ENCODE measurements at places on chromosomes 3 and 15.

DNA sequence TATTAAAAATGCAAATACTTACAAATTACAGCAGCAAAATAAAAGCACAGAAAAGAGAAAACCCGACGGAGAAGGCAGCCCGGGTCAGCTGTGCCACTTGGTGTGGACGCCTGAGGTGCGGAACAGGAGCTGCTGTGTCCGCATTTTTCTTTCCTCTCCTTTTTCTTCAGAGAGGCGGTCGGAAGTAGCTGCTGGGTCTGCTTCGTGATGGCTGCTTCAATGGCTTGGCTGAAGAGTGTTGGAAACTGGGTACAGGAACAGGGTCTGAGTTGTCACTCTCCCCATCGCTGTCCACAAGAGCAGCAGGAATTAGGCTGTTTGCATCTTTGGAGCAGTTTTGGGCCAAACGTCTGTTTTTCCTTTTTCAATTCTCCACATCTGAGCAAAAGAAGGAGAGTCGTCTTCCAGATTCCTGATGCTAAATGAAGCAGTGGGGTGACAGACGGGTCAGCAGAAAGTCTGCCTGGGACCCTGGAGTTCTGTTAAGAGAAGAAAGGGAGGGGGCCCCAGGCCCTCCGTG is 53.5 kb upstream of the ARL8B start:
- DNase-seq, result no peak

DNA sequence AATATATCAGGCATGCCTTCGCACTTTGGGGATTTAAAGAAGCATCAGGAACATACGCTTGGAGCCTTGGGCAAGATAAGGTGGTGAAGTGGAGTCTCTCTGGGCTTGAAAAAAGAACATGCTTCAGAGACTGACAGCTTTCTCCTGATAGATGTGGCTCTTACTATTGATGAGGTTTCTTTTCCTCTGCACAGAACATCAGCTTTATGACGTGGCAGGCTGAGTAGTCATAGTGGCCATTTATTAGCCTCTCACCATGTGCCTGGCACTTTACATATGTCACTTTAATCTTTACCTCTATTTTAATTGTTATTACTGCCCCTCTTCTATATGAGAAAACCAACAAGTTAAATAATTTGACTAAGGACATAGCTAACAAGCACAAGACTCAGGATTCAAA is 19.0 kb upstream of the LRRC58 start:
- DNase-seq, result no peak

- no peak for DNase-seq
These were observed 23.8 kb downstream of the MTMR14 start for GRCh38 chr3:9673082-9673481.

DNA sequence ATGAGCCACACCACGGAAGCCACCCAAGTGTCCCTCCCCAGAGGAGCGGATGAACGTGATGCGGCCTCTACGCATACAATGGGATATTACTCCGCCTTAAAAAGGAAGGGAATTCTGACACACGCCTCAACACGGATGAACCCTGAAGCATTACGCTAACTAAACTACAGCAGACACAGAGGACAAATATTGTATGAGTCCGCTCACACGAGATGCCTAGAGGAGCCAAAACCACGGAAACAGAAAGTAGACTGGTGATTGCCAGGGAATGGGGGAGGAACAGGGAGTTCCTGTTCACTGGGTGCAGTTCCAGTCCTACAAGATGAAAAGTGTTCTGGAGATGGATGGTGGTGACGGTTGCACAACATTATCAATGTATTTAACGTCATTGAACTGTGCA is 32.7 kb downstream of the SRGAP3 start:
- no peak for DNase-seq

DNA sequence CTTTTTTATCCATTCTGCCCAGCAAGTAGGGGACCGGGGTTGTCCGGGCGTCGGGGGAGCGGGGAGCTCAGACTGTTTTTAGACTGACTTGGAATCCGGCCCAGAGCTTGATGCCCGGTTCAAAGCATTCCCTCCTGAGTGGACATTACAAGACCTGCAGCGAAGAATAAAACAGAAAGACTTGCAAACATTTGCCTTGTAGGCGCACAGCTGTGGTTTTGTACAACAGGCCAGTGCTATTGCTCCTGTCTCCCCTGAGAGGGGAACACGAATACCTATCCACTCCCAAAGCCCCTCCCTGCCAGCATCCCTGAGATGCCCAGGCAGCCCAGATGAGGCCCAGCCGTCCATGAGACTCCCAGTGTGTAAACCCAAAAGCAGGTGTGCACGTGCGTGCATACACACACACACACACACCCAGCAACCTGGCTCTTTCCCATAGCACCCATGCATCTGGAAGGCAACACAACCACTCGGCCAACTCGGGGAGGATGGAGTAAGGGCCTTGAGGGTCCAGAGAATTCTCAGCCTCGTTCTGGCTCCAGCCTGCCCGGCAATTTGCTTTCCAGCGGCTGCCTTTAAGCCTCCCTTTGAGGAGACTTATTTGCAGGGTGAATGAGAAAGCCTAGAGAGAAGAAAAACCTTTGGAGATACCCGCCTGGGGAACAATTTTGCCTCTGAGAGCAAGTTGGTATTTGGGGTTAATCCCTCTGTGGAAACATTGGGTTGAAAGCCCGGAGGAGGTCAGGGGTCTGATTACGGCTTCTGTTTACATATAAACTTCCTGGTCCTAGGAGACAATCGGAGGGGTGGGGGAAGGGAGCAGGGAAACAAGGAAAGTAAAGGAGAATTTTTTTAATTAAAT is 161.0 kb upstream of the HES1 start:
- no peak for DNase-seq

DNA sequence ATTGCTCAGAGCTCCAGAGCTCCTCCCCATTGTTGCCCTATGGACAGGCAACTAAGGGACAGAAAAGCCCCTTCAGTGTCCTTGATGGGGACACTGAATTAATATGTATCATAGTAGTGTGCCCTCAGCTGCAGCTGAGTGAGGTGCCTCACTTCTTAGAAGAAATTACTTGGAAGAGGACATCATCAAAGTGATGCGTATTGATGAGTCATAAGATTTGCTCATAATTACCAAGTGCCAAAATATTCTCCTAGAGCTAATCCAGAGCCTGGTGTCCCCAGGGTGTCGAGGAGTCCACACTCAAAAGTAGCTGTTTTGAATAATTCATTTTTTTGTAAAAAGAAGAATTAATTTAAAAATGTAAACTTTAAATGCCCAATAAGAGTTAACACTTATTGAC is 200.7 kb upstream of the SEMA6D start:
- DNase-seq, result no peak

GRCh38 chr3:127697551-127698240 is 24.9 kb downstream of the ABTB1 start:
- peak; percentile 34 for DNase-seq

DNA sequence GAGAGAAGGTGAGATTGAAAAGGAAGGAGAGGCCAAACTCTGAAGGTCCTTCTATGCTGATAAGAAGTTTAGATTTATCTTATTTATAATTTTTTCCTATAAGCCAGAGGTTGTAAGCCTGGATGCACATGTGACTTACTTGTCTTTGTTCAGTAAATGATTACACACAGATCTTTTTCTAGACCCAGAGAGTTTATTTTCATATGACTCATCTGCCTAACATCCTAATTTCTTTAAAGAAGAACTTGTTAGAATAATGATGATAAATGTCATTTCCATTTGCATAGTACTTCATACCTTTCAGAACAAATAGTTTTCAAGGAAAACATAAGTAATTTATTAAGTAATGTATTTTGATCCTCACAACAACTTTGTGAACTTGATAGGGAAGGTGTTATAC is 434.8 kb upstream of the DPH6 start:
- DNase-seq, result no peak

DNA sequence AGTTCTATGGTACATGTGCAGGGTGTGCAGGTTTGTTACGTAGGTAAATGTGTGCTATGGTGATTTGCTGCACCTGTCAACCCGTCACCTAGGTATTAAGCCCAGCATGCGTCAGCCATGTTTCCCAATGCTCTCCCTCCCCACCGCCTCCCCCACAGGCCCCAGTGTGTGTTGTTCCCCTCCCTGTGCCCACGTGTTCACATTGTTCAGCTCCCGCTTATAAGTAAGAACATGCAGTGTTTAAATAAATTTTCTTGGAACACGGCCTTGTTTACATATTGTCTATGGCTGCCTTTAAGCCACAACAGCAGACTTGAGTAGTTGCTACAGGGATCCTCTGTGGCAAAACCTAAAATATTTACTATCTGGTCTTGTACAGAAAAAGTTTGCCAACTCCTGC is 41.3 kb upstream of the CORO2B start:
- DNase-seq, result no peak

GRCh38 chr15:48634096-48634495 is 11.4 kb downstream of the FBN1 start:
- DNase-seq, result no peak

DNA sequence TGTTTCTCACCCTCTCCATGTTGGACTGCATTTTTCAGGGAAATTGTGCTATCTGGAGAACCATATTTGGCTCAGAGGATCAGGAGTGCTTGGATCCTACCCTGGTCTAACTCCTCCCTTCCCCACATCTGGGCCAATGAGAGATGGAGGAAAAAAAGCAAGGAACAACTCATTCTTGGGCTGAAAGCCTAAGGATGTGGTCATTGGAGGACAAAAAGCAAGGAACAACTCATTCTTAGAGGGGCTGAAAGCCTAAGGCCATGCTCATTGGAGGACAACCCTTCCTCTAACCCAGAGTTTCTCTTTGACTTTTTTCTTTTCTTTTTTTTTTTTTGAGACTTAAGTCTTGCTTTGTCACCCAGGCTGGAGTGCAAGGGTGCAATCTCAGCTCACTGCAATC is 48.6 kb upstream of the CHRNB4 start:
- DNase-seq, result no peak

- no peak for DNase-seq
These were observed 23.8 kb downstream of the MEIS2 start for GRCh38 chr15:37076543-37076942.

- DNase-seq, result no peak
These were observed 101.3 kb downstream of the NUP210 start for GRCh38 chr3:13318626-13319470.

DNA sequence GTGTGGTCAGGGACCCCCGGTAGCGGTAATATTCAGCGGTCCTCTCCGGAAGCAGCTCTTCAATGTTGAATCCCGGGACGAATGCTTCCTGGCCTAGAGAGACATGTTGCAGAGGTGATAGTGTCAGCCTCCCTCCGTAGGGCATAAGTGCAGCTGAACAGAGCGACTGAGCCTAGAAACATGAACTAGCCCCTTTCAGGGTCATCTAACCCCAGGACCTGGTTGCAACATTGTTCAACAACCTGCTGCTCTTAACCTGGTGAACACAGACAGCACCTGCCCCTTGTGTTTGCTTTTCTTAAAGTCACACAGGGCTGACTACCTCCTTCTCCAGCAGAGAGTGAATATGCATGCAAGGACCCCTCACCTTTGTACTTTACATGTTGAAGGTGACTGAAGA is 41.3 kb downstream of the CA12 start:
- no peak for DNase-seq

GRCh38 chr15:90982135-90982534 is 12.2 kb downstream of the PRC1 start:
- no peak for DNase-seq

DNA sequence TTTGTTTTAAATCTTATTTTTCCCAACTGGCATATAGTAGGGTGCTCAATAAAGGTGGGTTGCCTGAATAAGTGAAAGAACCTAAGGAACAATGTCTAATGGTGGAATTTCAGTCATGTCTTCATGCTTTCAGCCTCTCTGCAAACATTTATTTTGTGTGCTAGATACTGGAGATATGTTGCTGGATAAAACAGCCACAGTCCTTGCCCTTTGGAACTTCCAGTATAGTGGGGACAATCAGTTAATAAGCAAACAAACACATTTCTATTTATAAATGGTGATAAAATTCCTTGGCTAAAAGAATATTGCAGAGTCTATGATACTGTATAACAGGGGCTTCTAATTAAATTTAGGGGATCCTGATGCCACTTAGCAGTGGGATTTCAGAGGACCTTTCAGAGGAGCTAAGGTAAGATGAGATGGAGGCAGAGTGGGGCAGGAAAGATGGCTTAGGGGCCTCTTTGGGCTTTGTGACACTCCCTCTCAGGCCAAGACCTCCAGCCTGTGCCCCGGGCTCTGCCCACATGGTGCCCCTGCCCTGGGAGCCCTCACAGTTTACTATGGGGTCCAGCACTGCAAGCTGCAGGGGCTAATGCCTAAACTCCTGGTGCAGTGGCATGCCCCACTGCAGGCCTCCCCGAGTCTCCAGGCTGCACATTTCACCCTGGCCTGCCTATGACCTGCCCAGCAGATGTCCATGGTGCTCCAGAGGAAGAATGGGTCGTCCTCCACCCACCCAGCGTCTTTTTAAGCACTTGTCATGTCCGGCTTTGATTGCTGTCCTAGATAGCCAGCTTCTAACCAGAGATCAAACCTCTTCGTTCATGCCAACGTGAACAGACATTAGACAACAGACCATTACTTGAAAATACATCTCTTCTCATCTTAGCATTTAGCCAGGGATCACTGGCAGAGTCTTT is 61.6 kb upstream of the PRR23C start:
- DNase-seq, result no peak

- DNase-seq, result no peak
These were observed 1106.8 kb downstream of the ROBO1 start for GRCh38 chr3:78660957-78661356.

DNA sequence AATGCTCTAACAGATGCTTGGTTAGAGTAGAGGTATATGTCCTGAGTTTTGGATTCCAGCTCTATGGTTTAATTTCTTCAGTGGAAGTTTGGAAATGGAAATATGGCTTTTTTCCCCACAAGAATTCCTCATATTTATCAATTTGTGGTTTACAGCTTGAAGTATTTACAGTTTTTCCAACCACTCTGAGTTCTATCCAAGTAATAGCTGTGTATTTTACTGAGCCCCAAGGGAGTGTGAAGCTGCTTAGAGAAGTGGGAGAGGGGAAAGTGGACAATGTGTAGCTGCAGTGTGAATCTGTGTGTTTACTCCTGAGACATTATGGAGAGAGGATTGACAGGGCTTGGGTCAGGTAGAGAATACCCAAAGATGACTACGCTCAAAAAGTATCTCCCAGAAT is 54.5 kb downstream of the NEK11 start:
- no peak for DNase-seq

DNA sequence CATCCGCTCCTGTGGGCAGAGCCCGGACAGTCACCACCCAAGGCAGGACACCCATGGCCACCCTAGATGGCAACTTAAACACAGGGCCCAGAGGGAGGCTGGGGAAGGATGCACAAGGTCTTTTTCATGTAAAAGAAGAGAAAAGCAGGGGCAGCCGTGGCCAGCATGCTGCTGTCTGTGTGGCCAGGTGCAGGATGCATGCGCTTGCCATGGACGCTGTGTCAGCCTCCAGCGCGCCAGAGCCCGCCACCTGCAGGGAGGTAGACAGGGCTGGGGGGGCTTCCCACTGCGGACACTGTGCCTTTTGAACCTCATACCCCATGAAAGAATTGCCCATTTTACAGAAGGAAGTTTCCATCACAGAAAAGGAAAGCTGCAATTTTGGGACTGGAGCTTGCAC is 18.2 kb downstream of the UROC1 start:
- no peak for DNase-seq

DNA sequence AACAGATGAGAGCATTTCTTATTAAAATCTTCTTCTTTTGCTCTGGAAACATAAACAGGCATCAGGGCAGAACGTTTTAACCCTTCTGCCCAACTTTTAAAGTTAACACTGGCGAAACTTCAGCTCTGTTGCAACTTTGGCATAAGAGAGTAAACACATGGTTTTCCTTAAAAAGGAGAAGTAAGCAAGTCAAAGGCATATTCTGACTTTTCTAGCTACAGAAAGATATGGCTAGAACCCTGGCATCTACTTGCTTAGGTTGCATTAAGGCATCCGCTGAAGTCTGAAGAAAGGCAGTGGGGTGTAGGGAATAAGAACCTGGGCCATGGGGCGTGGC is 13.3 kb upstream of the IL16 start:
- DNase-seq, result no peak

GRCh38 chr15:33071451-33071850 is 123.1 kb downstream of the FMN1 start:
- DNase-seq, result no peak
